Mesendoderm (in vitro differentiated cells): ENCODE measurements at places on chromosomes 7 and 10.

DNA sequence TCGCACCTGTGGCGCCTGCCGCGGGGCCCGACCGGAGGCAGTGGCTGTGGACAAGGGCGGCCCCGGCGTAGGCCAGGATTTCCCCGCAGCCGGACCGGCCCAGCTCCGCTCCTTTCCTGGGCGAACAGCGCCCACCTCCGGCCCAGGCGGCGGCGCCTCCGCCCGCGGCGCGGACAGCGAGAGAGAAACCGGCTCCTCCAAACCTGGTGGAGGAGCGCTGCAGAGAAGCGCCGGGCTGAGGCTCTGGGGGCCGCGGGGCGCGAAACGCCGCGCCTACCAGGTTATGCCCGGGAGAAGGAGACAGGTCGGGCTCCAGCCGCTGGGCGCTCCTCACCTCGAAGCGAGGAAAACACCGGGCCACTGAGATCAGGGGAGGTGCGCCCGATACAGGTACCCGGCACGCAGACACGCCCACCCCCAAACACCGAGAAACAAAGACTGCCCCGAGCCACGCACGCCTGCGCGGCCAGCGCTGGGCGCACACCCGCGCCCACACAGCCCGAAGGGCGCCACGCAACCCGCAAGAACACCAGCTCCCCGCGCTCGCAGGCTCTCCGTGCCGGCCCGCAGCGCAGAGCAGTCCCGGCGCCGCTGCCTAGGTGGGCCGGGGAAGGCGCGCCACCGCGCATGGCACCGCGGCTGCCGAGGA lies 3.3 kb downstream of the GRID1 start:
- DNase-seq = peak; percentile 83

- peak; percentile 40 for DNase-seq
Observed at GRCh38 chr10:44292390-44293002, 92.4 kb downstream of the CXCL12 start.

- no peak for DNase-seq
Observed at GRCh38 chr7:45564886-45565455, 9.2 kb upstream of the ADCY1 start.

- no peak for DNase-seq
Observed at GRCh38 chr10:49272251-49273081, 26.5 kb upstream of the C10orf71 start.

DNA sequence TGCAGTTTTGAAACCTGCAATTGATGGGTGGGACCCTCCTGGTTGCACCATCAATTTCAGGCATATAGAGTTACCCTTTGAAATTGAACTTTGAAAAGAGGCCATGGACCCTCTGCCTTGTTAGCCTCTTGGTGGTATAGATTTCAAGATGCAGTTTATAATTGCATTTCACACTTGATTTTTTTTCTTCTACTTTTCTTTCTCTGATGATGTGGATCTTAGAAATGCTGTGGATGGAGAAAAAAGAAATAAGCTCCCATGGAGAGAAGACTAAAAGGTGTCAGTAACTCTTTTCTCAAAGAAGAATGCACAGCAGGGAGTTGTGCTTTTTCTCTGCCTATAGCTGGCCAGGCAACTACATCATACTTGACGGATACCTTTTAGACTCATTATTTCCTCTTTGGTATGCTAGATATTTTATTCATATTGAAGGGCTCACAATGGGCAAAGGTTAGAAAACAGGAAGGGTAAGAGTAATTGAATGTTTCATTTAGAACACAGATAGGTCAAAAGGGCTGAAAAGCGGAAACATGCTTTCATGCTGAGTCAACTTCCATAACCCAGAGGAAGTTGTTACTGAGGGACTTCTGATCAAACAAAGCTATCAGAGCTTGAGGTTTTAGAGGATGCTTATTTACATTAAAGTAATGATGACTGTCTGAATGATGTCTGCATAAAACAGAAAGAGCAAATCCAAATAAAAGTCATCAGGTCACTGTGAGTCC lies 773.2 kb upstream of the LRRN3 start:
- DNase-seq = peak; percentile 18

DNA sequence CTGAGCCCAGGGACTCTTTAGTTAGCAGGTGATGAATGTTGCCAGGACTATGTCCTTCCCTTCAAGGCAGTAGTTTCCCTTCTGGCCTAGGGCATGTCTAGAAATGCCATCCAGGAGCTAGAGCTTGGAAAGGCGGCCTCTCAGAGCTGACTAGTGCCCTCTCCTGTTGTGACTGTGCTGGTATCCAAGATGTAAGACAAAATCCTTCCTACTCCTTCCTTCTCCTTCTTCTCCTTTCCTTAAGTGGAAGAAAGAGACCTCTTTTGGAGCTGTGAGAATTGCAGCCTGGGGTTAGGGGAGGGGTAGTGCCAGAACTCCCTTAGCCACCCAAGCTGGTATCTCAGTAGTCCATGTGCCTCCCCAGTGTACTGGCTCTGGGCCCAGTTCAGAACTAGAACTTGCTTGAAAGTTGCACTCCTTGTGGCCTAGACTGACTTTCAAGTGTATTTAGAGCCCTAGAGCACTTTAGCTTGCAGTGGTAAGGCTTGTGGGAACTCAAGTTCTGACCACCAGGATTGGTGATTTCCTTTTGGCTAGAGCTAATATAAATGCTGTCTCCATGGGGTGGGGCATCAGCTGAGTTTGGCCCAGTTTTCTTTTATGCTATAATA lies 118.8 kb downstream of the NPSR1 start:
- DNase-seq = peak; percentile 66

- DNase-seq = no peak
Observed at GRCh38 chr7:101562531-101563197, 66.4 kb downstream of the MYL10 start.

DNA sequence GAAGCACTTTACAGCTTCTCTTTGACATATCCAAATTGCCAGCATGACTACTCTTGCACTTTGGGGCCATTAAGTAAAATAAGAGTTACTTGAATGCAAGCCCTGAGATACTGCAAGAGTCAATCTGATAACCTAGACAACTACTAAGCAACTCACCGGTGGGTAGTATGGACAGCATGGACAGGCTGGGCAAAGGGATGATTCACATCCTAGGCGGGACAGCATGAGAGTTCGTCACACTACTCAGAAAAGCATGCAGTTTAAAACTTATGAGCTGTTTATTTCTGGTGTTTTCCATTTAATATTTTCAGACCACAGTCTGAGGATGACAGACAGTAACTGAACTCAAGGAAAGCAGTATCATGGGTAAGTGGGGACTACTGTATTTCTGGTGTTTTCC lies 84.0 kb downstream of the ORC5 start:
- no peak for DNase-seq

DNA sequence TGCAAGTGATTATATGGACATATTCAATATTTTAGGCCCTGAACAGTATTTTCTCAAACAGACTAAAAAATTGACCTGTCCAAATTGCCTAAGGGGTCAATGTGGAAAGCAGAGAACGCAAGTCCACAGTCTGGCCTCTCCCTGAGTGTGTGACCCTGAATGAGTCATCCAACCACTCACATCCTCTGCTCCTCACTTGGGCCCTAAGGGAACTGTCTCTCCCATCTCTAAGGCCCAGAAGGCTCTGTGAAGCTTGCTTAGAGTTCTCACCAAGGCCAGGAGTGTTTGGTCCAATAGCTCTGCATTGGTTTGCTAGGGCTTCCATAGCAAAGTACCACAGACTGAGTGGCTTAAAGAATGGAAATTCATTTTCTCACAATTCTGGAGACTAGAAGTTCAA lies 155.1 kb downstream of the LSM5 start:
- no peak for DNase-seq

DNA sequence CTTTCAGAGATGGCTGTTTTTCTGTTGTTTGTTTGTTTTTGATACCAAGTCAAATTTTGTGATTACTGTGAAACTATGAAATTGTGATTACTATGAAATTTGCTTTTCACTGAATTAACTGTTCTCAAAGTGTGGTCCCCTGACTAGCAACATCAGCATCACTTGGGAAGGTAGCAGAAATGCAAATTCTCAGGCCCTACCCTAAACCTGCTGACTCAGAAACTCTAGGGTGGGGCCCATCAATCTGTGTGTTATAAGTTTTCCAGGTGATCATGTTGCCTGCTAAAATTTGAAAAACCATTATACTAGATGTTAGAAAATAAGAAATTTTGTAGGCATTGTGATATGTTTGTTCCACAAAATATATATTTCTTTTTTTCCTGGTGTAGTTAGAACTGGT lies 1.2 kb downstream of the IFIT1B start:
- DNase-seq = no peak

- no peak for DNase-seq
Observed at GRCh38 chr10:101131962-101132635, 999 bp downstream of the TLX1 start.

DNA sequence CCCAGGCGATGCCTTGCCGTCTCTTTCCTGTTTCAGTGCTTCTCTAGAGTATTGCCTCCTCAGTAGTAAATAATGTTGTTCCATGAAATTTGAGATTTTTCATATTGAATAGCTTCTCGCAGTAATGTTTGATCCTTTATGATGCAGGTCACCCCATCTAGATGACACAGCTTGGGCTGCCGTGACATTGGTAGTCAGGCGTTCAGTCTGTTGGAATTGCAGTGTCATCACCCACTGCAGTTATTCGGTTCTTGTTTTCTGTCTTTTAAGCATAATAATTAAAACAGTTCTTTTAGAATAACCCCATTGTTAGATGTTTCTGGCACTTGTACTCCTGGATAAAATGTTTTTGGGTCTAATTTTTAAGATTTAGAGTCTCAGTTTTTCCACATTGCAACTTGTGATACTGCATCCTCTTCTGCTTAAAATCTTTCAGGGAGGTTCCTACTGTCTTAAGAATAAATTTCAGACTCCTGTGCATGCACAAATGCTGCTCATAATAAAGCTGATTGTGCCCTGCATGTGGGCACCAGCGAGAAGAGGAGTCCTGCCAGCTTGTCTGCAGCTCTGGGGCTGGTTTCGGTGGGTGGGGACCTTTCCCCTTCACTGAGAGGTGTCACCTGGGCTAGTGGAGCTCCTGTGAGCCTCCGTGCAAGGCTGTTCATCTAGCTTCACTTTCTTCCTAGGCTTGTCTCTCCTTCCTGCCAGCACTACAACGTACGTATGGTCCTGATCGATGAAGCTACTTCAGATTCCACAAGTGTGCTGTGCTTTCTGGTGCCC lies 44.8 kb downstream of the SDK1 start:
- DNase-seq = no peak

DNA sequence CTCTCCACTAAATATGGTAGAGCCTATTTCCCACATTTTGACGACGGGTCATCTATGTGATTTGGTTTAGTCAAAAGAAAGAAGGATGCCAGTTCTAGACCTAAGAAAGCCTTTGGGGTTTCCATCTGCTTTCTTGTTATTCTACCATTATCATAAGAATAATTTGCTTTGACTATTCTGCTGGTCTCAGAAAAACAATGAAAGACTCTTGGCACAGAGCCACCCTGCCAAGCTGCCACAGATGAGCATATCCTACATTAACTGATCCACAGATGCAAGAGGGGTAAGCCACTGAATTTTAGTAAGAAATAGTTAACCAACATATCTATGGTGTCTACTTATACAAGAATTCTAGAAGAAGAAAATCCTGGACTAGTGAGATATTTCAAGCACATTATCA lies 158.6 kb upstream of the MAGI2 start:
- DNase-seq = no peak

DNA sequence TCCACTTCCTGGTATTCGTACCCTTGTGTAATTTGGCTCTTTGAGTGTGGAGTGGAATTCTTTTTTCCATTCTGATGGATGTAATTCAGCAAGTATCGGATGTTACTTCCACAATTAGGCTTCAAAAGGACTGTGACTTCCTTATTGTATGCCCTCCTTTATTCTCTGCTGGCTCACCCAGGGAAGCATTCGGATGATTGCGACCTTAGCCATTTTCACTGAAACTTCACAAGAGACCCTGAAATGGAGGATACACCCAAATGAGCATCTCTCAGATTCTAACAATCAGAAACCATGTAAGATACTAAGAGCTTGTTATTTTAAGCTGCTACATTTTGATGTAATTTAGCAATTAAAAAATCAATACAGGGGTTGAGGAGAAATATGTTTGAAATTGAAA lies 493.1 kb downstream of the DNAJB9 start:
- no peak for DNase-seq

DNA sequence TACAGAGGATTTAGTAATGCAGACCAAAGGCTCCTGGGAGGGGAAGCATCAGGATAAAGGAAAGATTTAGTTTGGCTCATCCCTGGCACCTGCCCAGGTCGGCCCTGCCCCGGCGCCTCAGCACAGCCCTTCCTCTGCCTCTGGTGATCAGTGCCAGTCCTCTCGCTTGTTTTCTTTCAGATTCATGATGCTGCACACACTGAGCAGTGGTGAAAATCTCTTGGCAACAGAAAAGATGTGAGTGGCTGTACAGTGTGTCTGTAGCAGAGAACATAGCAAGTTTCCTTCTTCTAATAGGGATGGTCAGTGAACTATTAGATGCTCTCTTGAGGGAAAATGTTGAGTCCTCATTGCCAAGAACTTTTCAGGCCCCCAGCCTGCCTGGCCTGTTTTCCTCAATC lies 994.1 kb downstream of the KCNMA1 start:
- no peak for DNase-seq

- DNase-seq = no peak
Observed at GRCh38 chr7:106260136-106260561, 24.6 kb downstream of the NAMPT start.

DNA sequence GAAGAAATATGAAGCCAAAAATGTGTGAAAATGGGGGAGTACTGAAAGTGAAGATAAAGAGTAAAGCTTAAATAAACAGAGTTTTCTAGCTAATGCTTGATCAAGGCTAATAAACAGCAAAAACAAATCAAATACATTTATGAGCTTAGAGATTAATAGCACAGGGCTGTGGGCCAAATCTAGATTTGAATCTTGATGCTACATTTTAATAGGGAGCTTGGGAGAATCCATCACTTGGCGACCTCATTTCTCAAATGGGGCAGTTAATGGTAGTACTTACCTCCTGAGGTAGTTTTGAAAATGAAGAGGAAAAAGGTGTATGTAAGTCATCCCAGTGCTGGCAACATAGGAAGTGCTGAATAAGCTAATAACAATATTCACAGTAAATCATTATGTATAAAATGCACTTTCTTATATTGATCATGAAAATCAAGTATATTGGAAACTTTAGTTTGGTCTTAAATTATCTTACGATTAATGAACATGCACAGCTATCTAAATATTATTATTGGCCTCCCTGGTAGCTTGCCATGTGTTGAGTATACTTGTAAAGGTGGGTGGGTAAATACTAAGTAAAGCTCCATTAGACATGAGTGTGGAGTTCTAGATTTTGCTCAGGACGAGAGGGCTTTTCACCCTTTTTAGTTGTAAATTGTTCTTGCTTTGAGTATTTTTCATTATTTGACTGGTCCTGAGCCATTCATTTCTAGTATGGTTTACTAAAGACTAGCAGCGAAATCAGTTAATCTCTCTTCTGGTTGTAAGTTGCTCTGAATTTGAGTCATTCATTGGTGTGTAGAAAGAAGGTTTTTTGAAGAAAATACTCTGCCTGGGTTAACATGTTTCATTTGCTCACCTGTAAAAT lies 5.1 kb downstream of the BICC1 start:
- DNase-seq = no peak

DNA sequence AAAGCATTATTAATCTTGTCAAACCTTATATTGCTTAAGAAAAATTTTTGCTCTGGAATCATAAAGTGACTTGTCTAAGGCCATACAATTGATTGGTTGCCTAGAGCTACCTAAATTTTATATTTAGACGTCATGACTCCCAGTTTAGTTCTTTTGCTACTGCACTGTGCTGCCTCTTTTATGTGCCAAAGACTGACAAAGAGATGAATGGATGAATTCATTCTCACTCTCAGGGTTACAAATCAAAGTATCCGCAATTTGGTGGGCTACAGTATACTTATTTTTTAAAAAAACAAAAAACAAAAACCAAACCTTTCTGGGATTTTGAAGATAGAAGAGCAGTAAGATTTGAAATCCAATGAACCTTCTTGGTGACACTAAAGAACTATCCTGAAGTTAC lies 27.7 kb upstream of the TMEM229A start:
- no peak for DNase-seq
